ENCODE measurements at places on chromosomes 16 and 17.

GRCh38 chr16:31535737-31536136, 8.0 kb downstream of the AHSP start:
- DNase-seq: no peak

DNA sequence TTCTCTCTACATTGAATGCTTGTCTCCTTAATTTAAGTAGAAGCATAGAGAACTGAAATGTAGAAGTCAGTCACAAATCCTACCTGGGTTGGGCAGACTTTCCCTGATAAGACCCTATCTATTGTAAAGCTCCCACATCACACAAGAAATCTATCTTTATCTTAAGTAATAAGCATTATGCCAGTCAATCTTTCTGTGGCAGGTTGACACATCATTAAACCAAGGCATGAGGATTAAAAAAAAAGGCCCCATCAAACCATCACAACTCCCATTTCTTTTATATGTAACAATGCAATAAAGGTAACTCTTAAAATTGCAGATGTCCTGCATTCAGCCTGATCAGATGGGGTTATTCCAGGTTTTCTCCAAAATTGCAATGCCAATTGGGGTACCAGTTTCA, 311.8 kb downstream of the TOX3 start:
- DNase-seq: no peak

GRCh38 chr16:68486502-68487202, 38.3 kb upstream of the SMPD3 start:
- DNase-seq: no peak

DNA sequence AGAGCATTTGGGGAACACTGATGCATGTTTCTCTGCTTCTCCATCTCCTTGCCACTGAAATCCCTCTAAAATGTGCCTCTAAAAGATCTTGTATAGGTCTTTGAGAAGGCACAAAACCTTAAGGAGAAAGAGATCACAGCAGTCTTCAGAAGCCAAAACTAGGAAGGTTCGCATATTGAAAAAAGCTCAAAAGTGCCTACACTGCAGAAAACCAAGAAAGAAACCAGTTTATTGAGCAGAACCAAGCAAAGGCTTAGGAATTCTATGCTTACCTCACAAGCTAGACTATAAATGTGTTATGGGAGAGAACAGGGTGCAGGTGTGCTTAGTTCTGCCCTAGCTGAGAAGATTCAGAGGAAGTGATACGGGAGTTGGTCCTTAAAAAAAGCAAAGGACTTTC, 16.6 kb downstream of the DGKE start:
- DNase-seq: no peak

DNA sequence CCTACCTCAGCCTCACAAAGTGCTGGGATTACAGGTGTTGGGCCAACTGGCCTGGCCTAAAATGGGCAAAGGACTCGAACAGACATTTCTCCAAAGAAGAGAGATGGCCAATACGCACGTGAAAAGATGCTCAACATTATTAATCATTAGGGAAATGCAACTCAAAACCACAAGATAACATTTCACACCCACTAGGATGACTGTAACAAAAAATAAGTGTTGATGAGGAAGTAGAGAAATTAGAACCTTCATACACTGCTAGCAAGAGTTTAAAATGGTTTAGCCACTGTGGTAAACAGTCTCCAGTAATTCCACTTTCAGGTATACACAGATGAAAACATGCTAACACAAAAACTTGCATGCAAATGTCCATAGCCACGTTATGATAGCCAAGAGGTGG, 5.7 kb downstream of the TMED6 start:
- no peak for DNase-seq

- no peak for DNase-seq
Measured at GRCh38 chr16:50036426-50036825, 11.4 kb downstream of the CNEP1R1 start.

- no peak for DNase-seq
Measured at GRCh38 chr17:1111599-1112443, 68.0 kb downstream of the ABR start.

GRCh38 chr16:89815639-89816348, 653 bp downstream of the FANCA start:
- DNase-seq: no peak

- DNase-seq: no peak
Measured at GRCh38 chr16:54526916-54527315, 240.3 kb upstream of the IRX3 start.

DNA sequence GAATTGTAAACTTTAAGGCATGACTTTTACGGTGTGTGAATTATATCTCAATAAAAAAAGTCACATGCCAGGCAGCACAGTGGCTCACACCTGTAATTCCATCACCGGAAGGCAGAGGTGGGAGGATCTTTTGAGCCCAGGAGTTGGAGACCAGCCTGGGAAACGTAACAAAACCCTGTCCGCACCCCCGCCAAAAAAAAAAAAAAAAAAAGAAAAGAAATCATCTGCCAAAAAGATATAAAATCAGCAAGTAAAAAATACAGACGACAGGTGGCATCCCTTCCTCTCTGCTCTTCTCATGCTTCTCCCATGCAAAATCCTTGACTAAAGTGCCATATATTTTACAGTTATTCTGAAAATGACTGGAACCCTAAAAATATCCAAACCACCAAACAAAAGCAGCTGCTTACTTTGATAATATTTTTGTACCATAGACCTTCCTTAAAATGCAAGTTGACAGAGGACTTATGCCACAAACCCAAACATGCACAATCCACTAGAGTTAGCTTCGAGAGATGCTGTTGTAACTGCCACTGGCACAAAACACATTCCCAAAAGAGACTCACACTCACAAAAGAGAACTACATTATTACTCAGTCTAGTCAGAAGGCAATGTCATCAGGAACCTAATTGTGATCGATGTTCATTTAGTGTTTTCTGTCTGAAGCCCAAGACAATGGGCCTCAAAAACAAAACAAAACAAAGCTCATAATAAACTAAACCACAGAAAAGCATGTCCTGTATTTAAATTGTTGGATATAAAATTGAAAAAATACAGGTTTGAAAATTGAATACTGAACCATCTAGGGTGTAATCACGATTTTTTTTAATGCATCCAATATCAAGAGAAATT, 2.4 kb downstream of the CRLF3 start:
- DNase-seq: no peak

DNA sequence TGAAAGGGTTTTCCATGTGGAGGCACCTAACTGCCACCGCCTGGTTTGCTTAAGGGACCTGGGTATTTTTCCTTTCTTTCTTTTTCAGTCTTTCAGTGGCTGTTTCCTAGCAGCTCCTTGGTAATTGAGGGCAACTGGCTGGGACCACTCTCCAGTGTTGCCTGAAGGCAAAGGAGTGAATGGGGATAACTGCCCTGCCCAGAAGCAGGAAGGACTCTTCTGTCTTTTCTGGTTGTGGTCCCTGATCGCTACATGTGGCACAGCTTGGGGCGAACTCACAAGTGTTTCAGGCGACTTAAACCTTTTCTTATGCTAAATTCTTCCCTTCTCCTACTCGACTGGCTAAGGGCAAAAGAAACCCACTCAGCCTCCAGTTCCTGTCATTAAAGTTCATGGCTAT, 10.1 kb upstream of the TMEM98 start:
- DNase-seq: no peak

DNA sequence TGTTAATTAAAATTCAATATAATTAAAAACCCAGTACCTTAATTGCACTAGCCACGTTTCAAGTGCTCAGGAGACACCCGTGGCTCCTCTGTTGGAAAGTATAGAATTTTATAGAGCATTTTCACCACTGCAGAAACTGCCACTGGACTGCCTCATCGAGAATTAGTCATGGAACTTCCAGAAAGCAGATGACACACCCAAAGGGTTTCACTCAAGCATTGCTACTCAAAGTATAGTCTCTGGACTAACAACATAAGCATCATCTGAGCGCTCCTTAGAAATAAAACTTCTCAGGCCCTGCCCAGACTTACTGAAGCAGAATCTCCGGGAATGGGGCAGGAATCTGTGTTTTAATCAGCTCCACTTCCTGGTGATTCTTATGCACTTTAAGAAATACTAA, 63.5 kb upstream of the GPR139 start:
- DNase-seq: no peak

GRCh38 chr17:77596491-77597417, 361.7 kb upstream of the TNRC6C start:
- DNase-seq: no peak

- DNase-seq: no peak
Measured at GRCh38 chr17:39051001-39051585, 83.9 kb upstream of the FBXO47 start.

GRCh38 chr17:2178798-2179501, 124.0 kb downstream of the HIC1 start:
- peak; percentile 35 for DNase-seq

DNA sequence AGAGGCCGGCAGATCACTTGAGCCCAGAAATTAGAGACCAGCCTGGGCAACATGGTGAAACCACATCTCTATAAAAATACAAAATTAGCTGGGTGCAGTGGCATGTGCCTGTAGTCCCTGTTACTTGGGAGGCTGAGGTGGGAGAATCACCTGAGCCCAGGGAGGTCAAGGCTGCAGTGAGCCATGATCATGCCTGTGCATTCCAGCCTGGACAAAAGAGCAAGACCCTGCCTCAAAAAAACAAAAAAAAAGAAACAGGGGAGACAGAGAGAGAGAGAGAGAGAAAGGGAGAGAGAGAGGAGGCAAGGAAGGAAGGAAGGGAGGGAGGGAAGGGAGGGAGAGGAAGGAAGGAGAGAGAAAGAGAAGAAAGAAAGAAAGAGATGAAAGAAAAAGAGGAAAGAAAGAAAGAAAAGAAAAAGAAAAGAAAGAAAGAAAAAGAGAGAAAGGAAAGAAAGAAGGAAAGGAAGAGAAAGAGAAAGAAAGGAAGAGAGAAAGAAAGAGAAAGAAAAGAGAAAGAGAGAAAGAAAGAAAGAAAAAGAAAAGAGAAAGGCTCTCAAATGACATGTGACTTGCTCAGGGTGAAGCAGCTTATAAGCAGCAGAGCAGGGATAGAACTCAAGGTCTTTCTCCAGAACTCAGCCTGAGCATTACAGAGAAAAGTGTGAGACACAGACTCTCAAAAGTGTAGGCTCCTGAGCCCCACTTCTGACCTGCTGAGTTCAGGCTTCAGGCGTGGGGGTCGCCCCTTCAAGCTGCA, 15.5 kb downstream of the CX3CL1 start:
- no peak for DNase-seq

DNA sequence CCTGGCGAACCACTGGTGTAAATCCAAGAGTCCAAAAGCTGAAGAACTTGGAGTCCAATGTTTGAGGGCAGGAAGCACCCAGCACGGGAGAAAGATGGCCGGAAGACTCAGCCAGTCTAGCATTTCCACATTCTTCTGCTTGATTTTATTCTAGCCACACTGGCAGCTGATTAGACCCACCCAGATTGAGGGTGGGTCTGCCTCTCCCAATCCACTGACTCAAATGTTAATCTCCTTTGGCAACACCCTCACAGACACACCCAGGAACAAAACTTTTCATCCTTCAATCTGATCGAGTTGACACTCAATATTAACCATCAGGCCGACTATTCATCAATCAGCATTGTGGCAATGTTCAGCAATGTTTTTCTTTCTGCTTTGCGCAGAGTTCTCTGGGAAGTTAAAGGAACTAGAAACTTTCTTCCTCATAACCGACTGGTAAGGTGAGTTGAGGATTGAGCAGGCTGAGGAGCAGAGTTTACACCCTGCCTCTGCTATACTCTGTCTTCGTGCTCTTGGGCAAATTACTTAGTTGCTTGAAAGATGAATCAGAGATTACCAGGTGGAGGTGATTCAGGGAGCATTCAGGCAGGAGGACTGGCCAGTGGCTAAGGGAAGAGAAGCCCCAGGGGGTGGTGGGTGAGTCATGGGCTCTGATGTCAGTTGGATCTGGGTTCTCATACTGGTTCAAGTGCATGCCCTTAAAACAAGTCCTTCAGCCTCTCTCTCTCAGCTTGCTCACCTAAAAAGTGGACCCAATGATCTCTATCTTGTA, 28.2 kb upstream of the BRD7 start:
- DNase-seq: no peak

DNA sequence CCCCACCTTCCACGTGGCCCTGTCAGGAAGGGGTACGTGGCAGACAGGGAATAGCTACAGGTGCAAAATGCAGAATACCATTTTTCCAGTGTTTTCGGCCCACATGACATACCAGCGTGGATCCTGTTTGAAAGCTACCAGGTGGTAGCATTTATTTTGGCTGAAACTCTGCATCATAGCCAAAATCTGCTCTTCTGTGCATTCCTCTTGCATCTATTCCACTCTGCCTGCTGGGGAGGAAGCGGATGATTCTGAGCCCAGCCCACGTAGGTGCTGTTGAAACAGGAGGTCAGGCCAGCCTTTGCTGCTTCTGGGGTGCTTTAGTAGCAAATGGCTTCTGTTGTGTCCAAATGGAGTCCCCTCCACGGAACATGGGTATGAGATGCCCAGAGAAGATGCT, 670.9 kb upstream of the EEF2KMT start:
- DNase-seq: no peak

DNA sequence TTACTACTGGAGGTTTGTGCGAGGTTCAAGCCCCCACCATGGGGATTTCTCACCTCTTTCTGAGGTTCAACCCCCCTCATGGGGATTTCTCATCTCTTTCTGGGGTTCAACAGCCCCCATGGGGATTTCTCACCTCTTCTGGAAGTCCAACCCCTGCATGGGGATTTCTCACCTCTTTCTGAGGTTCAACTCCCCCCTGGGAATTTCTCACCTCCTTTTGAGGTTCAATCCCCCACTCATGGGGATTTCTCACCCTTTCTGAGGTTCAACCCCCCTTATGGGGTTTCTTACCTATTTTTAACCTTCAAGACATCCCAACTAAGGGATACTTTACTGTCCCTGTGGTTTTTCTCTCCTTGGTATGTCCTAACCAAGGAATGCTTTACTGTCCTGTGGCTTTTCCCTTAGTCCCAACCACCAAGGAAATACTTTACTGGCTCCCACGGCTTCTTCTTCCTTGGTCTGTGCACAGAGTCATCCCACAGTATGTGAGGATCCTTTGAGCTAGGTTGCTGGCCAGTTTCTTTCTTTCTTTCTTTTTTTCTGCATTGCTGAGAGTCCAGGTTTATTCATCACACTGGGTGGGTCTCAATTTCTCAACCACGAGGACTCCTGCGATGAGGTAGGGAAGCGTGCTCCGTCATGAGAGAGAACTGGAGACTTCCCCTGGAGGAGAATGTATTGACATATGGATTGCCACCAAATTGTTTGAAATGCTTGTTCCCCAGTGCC, 2140.2 kb downstream of the TP53TG3F start:
- DNase-seq: no peak

DNA sequence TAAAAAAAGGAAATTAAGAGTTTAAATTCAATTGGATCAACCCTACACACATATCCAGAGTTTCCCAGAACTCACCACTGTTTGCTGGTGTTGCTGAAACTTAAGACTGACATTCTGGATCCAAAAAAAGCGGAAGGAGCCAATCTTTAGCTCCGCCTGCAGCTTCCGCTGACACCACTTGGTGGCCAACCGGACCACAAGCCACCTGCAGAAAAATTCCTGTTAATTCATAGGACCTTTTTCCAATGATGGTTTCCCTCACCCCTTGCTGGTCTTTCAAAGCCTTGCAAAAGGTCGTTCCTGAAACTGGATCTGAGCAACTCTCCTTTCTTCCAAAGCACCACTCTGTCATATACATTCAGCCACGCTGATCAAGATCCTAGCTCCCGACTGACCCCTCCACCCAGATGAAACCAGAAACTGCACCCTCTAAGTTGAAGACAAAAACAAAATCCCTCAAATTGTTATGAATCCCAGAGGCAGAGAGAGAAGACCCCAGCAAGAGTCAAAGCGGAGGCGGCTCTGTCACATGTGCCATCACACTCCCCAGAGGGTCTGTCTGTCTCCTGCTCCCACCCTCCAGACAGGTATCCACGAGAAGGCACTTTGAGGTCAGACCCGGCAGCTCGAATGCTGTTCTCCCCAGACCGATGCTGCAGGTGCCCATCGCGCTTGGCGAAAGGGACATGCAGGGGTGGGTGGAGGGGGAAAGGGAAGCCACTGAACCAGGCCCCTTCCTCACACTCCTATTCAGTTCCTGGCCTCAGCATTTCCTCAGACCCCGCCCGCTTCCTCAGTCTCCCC, 773 bp downstream of the BLTP2 start:
- DNase-seq: peak; percentile 64
